K562 (cell line): ENCODE measurements at places on chromosomes 12 and 14. TPM values are rescaled to one million over a fixed set of nuclear protein-coding genes. Genes with fewer than 3 reads are reported as not detected.

Gene LIN7A
- 0.02 TPM in 1 of 2 replicates, not detected in the other for total RNA-seq

Gene TAS2R31
- total RNA-seq = 1.0 and 1.1 TPM in 2 replicates

Gene DAO
- total RNA-seq = not detected in 2 replicates

Gene SPIC
- not detected in 2 replicates for total RNA-seq

Gene RFLNA
- not detected in 2 replicates for total RNA-seq

Gene LBHD2
- not detected in 2 replicates for total RNA-seq

Gene FOXG1
- total RNA-seq = 3.0 and 3.7 TPM in 2 replicates

Gene FAM181A
- not detected in 2 replicates for total RNA-seq

Gene PNP
- 119 and 130 TPM in 2 replicates for total RNA-seq

Gene OR10P1
- not detected in 2 replicates for total RNA-seq

Gene NAV3
- 0.04 and 0.13 TPM in 2 replicates for total RNA-seq

Gene PROX2
- not detected in 2 replicates for total RNA-seq

Gene SOAT2
- not detected in 2 replicates for total RNA-seq

Gene FAM222A
- 0.29 and 0.83 TPM in 2 replicates for total RNA-seq

DNA sequence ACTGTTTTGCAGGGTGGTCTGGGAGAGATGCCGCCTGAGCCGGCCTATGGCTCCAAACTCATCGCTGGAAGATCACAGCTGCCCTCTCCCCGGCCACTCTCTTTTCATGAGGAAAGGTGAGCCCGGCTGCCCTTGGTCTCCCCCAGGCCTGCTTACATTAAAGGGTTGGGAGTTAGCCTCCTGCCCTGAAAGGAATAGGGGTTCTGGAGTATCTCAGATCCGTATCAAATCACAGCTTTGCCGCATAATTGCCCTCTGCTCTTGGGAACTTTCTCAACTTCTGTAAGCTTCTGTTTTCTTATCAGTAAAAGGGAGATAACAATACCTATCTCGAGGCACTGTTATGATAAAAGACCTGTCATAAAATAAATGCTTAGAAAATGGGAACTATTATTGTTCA, 17.6 kb downstream of the PHLDA1 start:
- no peaks in the 10 kb centered on the region for H3K4me1 ChIP-seq
- H3K36me3 ChIP-seq = no peaks in the 10 kb centered on the region
- H3K27ac ChIP-seq = no peak overlapping the region

- H3K27ac ChIP-seq = no peak overlapping the region
- no peaks in the 10 kb centered on the region for H3K27me3 ChIP-seq
- H3K36me3 ChIP-seq = no peaks in the 10 kb centered on the region
- peaks cover 43% of the 10 kb centered on the region for H3K4me1 ChIP-seq
- no peak for DNase-seq
These were observed 3.2 kb upstream of the SYNE3 start for GRCh38 chr14:95519699-95520098.

GRCh38 chr12:108820707-108821406, 36.5 kb downstream of the SSH1 start:
- no peak for DNase-seq
- H3K27ac ChIP-seq = no peak overlapping the region
- peaks cover 38% of the 10 kb centered on the region for H3K4me1 ChIP-seq
- no peak overlapping the region for H3K4me3 ChIP-seq

- no peaks in the 10 kb centered on the region for H3K27me3 ChIP-seq
- no peaks in the 10 kb centered on the region for H3K4me1 ChIP-seq
- DNase-seq = no peak
- H3K4me3 ChIP-seq = no peak overlapping the region
- H3K36me3 ChIP-seq = no peaks in the 10 kb centered on the region
These were observed 55.7 kb upstream of the OVCH1 start for GRCh38 chr12:29552994-29553748.

DNA sequence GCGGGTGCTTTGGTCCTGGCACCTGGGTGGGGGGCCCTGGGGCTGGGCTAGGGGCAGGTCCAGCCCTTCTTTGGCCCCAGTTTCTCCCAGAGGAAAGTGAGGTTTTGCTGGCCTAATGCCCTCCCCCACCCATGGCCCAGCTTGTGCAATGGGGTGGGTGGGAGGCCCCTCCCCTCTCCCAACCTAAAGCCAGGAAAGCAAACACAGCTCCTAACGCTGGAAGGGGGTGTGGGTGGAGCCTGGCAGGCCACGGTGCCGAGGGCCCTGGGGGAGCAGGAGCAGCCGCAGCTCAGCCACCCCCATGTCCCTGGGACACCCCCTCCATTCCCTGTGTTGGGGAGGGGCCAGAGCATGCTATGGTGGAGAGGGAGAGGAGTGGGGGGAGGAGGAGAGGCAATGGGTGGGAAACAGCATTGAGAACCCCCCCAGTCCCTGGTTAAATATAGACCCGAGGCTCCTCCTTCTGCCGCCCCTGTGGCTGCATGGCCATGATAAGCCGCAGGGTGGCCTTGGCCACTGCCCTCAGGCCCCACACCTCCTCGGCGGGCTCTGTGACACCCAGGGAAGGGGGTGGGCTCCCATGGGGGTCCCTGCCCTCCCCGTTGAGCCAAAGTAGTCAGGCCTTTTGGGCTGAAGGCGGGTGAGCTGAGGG, 4.7 kb downstream of the EXOC3L4 start:
- H3K4me3 ChIP-seq = peak overlapping the region; percentile 29
- H3K27ac ChIP-seq = peak overlapping the region; percentile 84
- H3K27me3 ChIP-seq = no peaks in the 10 kb centered on the region
- peaks cover 6% of the 10 kb centered on the region; the same call in 1 of the 3 replicates for H3K36me3 ChIP-seq
- DNase-seq = peak; percentile 73
- H3K4me1 ChIP-seq = peaks cover 85% of the 10 kb centered on the region

DNA sequence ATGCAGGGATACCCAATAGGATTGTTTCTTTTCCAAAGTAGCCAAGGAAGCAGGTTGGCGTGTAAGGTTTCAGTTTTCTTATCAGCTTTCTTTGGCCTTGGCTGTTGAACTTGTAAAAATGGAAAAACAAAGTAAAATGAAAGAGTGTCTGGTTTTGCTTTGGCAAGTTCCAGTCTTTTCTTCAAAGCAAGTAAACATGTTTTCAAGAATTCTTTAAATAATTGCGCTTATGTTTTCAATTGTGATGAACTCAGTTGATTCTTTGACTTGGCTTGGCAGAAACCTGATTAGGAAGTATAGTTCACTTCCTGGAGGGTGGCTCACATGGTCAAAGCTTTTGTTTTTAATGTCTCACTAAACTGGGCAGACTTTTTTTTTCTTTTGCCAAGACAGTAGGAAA, 112.2 kb upstream of the USP44 start:
- H3K27ac ChIP-seq = no peak overlapping the region
- no peak overlapping the region for H3K4me3 ChIP-seq
- DNase-seq = no peak

DNA sequence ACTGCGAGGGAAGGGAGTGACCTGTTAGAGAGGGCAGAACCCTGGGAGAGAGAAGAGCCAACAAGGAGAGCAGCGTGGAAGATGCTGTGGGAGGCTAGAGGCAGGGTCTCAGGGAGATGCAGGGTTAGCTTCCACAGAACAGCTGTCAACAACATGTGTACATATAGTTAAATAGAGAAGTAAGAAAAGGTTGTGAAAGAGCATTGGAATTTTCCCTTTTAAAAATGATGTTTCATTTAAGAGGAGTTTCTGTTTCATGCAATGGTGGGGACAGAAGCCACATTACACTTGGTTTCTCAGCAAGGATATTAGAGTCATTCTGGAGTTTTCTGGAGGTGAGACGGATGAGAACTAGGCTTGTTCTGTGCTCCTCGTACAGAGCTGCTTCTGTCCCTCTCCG, 23.8 kb upstream of the TBC1D30 start:
- H3K27me3 ChIP-seq = peaks cover 5% of the 10 kb centered on the region; the same call in 1 of the 3 replicates
- no peak overlapping the region for H3K4me3 ChIP-seq
- no peaks in the 10 kb centered on the region for H3K36me3 ChIP-seq
- DNase-seq = no peak
- no peak overlapping the region for H3K27ac ChIP-seq

- peaks cover 23% of the 10 kb centered on the region for H3K4me1 ChIP-seq
- peak; percentile 51 for DNase-seq
- H3K27me3 ChIP-seq = peaks cover 70% of the 10 kb centered on the region
These were observed 606 bp downstream of the NXPH4 start for GRCh38 chr12:57216921-57217879.

- H3K4me1 ChIP-seq = no peaks in the 10 kb centered on the region
- H3K27me3 ChIP-seq = no peaks in the 10 kb centered on the region
- H3K4me3 ChIP-seq = no peak overlapping the region
- H3K27ac ChIP-seq = no peak overlapping the region
These were observed 104.5 kb upstream of the FRMD6 start for GRCh38 chr14:51547260-51547659.

DNA sequence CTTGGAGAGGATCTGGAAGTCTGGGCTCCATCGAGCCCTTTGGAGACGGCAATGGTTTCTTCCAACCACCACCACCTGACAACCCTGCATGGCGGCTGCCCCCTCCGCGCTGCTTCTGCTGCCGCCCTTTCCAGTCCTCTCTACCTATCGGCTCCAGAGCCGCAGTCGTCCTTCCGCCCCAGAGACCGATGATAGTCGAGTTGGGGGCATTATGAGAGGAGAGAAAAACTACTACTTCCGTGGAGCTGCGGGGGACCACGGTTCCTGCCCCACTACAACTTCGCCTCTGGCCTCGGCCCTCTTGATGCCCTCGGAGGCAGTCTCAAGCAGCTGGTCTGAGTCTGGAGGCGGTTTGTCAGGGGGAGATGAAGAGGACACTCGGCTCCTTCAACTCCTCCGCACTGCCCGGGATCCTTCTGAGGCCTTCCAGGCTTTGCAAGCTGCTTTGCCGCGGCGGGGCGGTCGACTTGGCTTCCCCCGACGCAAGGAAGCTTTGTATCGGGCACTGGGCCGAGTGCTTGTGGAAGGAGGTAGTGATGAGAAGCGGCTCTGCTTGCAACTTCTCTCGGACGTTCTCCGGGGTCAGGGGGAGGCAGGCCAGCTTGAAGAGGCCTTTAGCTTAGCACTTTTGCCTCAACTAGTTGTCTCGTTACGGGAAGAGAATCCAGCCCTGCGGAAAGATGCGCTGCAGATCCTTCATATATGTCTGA, 499 bp downstream of the TOGARAM1 start:
- no peaks in the 10 kb centered on the region; the same call in none of the 2 replicates for H3K4me1 ChIP-seq
- H3K27me3 ChIP-seq = no peaks in the 10 kb centered on the region
- H3K36me3 ChIP-seq = no peaks in the 10 kb centered on the region
- H3K4me3 ChIP-seq = peak overlapping the region; percentile 53
- peak overlapping the region; percentile 63 for H3K27ac ChIP-seq

DNA sequence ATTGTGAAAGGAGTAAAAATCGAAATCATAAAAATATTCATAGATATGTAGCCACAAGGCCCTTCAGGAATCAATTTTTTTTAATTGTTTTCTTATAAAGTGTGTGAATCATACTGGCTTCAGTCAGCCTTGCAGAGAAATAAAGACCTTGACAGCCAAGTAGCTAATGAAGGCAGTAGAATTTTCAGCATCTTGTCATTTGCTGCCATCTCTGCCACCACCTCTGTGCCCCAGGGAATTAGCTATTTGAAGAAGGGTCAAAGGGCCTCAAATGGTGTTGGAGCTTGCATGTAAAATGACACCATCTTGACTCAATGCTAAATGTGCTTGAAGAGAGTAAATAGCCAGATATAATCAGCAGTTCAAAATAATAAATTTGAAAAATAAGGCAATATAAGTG, 359.4 kb upstream of the DCN start:
- H3K27me3 ChIP-seq = no peaks in the 10 kb centered on the region
- H3K27ac ChIP-seq = no peak overlapping the region
- no peaks in the 10 kb centered on the region for H3K36me3 ChIP-seq
- no peaks in the 10 kb centered on the region for H3K4me1 ChIP-seq
- no peak overlapping the region for H3K4me3 ChIP-seq
- no peak for DNase-seq

- DNase-seq = peak; percentile 69
- no peaks in the 10 kb centered on the region for H3K36me3 ChIP-seq
- H3K4me3 ChIP-seq = peak overlapping the region; percentile 16; the same call in 1 of the 2 replicates
- no peaks in the 10 kb centered on the region for H3K27me3 ChIP-seq
- peaks cover 11% of the 10 kb centered on the region; the same call in 2 of the 3 replicates for H3K4me1 ChIP-seq
- H3K27ac ChIP-seq = peak overlapping the region; percentile 77
These were observed 22.3 kb upstream of the HECTD1 start for GRCh38 chr14:31229638-31230572.

GRCh38 chr14:68444449-68445168, 348.3 kb downstream of the ZFP36L1 start:
- no peak for DNase-seq
- no peaks in the 10 kb centered on the region for H3K4me1 ChIP-seq
- H3K36me3 ChIP-seq = no peaks in the 10 kb centered on the region
- no peak overlapping the region for H3K27ac ChIP-seq
- H3K4me3 ChIP-seq = no peak overlapping the region

DNA sequence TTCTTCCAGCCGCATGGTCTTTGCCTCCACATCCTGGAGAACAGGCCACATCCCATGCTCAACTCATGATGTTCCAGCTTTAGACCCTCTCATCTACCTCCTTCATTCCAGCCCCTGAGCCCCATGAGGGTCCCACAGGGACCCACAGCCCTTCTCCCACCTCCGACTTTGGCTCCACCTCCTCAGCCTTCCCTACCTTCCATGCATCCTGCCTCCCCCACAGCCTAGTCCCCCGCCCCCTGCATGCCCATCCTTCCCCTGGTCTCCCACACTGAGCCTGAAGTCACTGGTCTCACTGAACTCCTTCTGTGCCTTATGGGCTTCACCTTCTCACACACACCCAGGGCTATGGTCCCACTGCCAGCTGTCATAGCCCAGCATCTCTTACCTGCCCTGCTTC, 9.8 kb downstream of the RAPGEF3 start:
- H3K27ac ChIP-seq = no peak overlapping the region
- no peak for DNase-seq
- H3K4me3 ChIP-seq = no peak overlapping the region
- H3K27me3 ChIP-seq = peaks cover 30% of the 10 kb centered on the region
- H3K4me1 ChIP-seq = peaks cover 36% of the 10 kb centered on the region

GRCh38 chr12:122087431-122088178, 9.0 kb downstream of the MLXIP start:
- H3K27me3 ChIP-seq = no peaks in the 10 kb centered on the region
- H3K4me1 ChIP-seq = peaks cover 78% of the 10 kb centered on the region; the same call in 2 of the 3 replicates
- peaks cover 89% of the 10 kb centered on the region for H3K36me3 ChIP-seq
- no peak overlapping the region for H3K4me3 ChIP-seq

- DNase-seq = no peak
- no peaks in the 10 kb centered on the region for H3K4me1 ChIP-seq
- no peaks in the 10 kb centered on the region; the same call in 2 of the 3 replicates for H3K27me3 ChIP-seq
- H3K27ac ChIP-seq = no peak overlapping the region
- H3K4me3 ChIP-seq = no peak overlapping the region
These were observed 126.1 kb downstream of the PELI2 start for GRCh38 chr14:56244138-56244789.

DNA sequence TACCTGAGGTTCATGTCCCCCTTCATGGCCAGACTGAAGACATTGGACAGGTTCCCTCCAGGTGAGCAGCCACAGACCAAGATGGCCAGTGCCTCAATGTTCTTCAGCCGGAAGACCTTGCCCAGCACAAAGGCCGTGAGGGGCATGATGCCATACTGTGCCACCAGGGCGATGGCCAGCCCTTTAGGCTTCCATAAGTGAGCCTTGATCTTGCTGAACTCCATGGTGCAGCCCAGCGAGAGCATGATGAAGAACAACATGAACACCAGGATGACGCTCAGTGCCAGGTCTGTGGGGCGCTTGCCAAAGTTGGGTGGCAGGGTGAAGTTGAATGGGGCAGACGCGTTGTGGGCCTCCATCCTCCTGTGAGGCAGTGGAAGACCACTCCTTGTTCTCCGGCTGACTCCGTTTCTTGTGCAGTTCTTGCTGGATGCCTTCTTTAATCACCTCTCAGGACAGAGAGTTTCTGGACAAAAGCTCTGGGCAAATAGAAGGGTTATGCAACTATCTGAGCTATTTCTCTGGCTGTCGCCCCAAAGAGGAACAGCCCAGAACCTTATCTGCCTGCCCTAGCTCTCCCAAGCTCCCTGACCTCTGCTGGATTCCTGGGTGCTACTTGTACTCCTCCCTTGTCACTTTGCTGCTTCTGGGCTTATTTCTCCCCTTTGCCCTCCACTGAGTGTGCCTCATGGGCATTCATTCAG, at the start of gene SLC10A1:
SLC10A1 (minus strand) TSS at position 445 of the 704 bp plus-strand sequence; CDS start at position 359, 86 bp downstream.
- no peak for DNase-seq
- no peak within 1 kb of the TSS for H3K4me3 ChIP-seq
- no peak within 1 kb of the TSS for H3K27ac ChIP-seq
- H3K4me1 ChIP-seq = peaks cover 6% of the 10 kb centered on the region; the same call in 1 of the 2 replicates
- H3K36me3 ChIP-seq = no peaks in the 10 kb centered on the region
